ENCODE measurements at places on chromosomes 2 and 18.
A peak's percentile ranks its signal among the peaks of the same experiment; 100 is the strongest.

GRCh38 chr2:46106690-46107089 is 190.5 kb upstream of the EPAS1 start:
- no peak for DNase-seq

DNA sequence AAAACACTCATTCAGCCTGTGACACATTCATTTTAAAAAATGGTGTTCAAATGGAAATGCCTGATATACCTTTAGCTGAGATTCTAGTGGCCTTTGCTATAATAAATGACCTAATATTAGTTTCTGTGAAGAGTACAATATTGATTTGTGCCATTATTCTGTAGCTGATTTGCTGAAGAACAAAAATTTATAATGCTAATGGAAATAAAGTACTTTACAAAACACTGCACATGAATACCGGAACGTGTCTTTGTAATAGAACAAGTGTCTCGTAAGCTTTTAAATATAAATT is 138.7 kb downstream of the WDR7 start:
- no peak for DNase-seq

DNA sequence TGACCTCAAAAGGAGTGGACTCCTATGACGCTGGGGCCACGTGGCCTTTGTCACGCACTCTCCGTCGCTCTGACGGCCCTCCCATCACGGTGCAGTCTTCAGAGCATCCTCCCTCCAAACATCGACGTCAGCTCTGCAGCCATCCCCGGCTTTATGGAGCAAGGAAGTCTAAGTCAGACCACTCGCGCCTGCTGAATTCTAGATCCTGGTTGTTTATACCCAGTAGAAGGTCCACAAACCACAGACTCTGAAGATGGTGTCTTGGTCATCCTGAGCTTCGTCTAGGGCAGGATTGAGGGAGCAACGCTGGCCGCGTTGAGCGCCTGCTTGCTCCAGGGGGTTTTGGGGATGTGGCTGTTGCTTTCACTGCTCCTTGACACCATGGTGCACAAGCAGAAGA is 228.0 kb upstream of the SALL3 start:
- DNase-seq, result no peak

DNA sequence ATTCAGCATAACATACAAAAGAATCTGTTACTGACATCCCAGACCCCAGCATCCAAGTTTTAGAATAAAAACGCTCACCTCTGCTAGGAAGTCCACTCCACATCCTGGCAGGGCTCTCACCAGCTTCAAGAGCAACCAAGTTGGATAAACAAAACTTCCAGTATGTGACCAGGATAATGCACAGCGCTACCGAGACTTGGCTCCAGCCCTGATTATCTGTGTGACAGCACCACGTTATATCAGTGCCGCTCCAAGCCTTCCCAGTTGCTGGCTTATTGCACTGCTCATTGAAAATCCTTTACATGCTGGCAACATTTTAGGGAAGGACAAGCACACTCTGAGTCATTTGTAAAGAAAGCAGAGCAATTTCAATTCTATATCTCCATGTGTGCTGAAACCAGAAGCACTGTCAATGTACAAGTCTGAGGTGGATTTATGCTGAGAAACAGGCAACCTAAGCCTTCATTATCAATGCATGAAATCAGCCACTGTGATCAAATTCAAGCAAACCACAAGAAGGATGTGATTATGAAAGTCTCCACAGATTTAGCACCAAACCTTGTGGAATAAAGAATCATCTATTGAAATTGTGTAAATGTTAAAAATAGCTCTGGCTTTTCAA is 115.7 kb downstream of the ZNF385B start:
- no peak for DNase-seq

DNA sequence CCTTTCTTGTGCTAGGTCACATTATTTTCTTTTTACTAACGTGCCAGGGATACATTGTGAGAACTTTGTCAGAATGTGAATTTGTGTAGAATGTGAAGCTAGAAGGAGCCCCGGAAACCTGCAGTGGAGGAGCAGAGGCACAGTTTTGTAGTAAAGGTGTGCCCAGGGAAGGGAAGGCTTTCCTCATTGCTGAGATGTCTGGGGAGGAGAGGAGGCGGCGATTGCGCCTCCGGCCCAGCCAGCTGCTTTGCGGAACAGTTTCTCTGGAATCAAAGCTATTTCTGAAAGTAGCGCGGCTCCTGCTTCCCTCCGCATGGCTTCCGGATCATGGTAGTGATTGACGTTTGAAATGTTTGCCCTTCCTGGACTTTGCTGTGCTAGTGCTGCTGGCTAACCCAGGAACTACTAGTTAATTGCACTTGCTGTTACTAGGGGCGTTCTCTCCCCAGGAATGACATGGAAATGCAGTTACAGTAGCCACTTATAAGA is 83.1 kb upstream of the RBM44 start:
- DNase-seq, result peak; percentile 80

GRCh38 chr18:9839853-9840252 is 45.9 kb upstream of the TXNDC2 start:
- DNase-seq, result no peak

- no peak for DNase-seq
These were observed 165.2 kb upstream of the FOSL2 start for GRCh38 chr2:28227498-28227897.
